ENCODE measurements at places on chromosomes 3 and 15.

DNA sequence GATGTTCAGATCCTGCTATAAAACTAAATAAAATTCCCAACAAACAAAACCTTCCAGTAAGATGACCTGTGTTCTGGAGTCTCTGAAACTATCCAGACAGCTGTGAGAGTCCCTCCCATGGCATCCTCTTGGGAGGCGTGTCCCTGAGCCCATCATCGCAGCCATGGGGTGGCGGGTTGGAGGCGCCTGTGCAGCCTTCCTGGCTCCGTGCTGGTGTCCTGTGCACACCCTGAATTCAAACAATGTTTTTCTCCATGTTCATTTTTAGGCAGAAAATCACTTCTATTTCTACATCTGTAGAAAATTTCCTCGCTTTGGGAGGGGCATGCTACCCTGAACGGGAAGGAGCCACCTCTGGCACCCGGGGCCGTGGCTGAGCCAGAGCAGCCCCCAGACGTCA, 19.4 kb upstream of the OCA2 start:
- DNase-seq, result no peak

DNA sequence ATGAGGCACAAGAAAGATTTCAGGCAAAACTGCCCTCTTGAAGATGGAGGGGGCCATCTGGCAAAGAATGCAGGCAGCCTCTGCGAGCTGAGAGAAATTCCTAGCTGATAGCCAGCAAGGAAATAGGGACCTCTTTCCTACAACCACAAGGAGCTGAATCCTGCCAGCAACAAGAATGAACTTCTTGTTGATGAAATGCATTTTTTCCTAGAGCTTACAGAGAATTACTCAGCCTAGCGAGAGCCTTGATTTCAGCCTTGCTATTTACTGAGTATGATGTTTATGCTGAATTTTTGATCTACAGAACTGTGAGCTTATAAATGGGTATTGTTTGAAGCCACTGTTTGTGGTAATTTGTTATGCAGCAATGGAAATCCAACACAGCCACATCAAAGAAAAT, 148.5 kb upstream of the NAALADL2 start:
- DNase-seq, result no peak

DNA sequence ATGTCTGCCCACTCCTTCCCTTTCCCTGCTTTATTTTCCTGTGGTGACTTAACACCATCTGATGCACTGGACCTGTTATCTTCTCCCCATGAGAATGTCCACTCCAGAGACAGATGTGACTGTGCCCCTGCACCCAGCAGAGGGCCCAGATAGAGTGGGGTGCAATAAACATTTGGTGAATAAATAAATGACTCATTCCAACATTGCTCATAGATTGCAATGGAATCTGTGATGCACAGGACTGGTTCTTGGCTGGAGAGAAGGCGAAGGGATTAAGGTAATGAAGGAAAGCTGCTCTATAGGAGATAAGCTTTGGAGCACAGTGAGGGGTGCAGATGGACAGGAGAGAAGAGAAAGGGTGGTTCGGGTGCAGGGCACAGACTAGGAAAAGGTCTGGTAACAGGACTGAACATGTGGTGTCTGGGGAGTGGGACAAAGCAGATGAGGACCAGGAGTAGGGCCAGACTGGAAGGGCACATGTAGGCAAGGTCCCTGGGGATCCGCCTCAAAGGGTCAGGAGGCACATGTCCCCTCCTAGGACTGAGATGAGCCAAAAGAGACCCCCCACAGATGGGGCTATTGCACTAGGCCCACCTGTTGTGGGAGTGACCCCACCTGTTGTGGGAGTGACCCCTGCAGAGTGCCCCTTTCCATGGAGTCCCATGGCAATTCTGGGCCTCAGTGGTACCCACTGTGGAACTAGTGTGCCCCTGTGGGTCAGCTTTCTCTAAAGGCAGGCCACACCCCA, 17.5 kb upstream of the POC1A start:
- DNase-seq, result no peak

GRCh38 chr15:70870051-70870450, 16.1 kb upstream of the LARP6 start:
- no peak for DNase-seq

- DNase-seq, result no peak
Measured at GRCh38 chr15:80823995-80824394, 44.8 kb downstream of the CEMIP start.

GRCh38 chr3:59545374-59545773, 495.5 kb upstream of the CFAP20DC start:
- no peak for DNase-seq
